Renal pelvis (tissue), 12 donors: ENCODE measurements at places on chromosomes 5 and 9. TPM values are rescaled to one million over a fixed set of nuclear protein-coding genes. Genes with fewer than 3 reads are reported as not detected.

Gene MRPL36
- polyA plus RNA-seq: 46.7 TPM

Gene PFN3
- polyA plus RNA-seq: 6.2 TPM

Gene QRFP
- 0.40 TPM for polyA plus RNA-seq

Gene DRD1
- 0.04 TPM for polyA plus RNA-seq

Gene ANKRD18A
- polyA plus RNA-seq: 3.9 TPM

Gene CCDC69
- polyA plus RNA-seq: 5.5 TPM

Gene FSD1L
- 8.0 TPM for polyA plus RNA-seq

Gene DIPK1B
- 34.3 TPM for polyA plus RNA-seq

Gene TLX3
- not detected for polyA plus RNA-seq

Gene FBXO10
- polyA plus RNA-seq: 13.8 TPM

GRCh38 chr9:138096519-138096845 is 218.9 kb downstream of the CACNA1B start:
- no peak for DNase-seq

GRCh38 chr5:53027913-53028312 is 38.8 kb downstream of the ITGA2 start:
- DNase-seq: no peak

- DNase-seq: peak; percentile 37
These were observed 277.0 kb downstream of the SMARCA2 start for GRCh38 chr9:2291980-2292704.

DNA sequence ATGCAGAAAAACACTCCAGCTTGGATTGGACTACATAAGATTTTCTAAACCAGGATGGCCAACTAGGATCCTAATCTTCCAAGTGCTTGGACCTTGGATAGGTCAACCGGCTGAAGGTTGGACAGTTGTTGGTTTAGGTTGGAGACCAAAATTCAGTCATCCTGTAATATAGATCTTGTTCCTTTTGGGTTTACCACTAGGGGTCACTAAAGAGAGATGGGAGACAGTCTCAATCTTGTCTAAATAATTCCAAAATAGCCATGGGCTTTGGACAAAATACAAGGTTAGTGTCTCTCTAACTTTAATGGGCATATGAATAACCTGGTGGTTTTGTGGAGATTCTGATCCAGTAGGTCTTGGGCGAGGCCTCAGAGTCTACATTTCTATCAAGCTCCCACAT is 148.7 kb upstream of the ERCC6L2 start:
- peak; percentile 43 for DNase-seq

GRCh38 chr9:129550199-129550839 is 70.6 kb downstream of the C9orf50 start:
- no peak for DNase-seq

GRCh38 chr5:4862500-4862899 is 277.6 kb upstream of the ADAMTS16 start:
- peak; percentile 30 for DNase-seq

DNA sequence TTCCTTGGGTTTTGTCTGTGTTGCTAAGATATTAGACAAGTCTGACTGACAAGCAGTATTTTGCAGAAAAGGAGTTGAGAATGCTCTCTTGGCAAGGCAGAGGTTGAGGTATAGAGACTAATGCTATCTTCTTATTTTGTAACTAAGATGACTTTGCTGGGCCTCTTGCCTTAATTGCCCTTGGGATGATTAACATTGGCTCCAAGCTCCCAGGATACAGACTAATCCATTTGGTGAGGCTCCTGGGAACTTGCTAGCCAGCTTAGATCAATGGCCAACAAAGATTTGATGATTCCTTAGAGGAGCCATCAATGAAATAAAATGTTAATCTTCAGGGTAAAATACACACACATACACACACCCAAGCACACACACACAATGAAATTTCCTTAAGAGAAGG is 28.7 kb upstream of the AP3B1 start:
- no peak for DNase-seq

DNA sequence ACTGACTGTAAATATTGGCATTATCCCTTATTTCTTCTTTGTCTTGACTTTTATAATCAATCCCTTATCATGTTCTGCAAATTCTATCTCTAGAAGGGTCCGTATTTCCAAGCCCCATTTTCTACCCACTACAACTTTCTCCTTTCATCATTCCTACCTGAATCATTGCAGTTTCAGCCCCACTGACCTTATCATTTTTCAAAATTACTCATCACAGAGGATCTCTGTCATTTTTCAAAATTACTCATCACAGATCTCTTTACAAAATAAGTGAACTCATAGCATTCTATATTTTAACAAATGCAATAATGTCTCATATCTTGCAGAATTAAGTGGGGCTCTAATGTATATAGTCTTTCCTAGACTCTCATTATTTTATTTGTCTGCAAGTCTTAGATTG is 256.9 kb upstream of the COX7C start:
- DNase-seq: no peak

DNA sequence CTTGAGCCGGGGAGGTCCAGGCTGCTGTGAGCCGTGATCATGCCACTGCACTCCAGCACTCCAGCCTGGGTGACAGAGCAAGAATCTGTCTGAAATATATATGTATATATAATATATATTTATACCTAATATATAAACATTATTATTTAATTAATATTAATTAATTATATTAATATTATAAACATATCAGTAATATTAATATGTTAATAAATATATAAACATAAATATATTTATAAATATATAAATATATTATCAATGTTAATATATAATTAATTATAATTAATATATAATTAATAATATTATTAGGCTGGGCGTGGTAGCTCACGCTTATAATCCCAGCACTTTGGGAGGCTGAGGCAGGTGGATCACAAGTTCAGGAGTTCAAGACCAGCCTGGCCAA is 41.1 kb downstream of the F2R start:
- DNase-seq: no peak

- DNase-seq: no peak
These were observed 504.5 kb upstream of the ITGA1 start for GRCh38 chr5:52283221-52283620.

- peak; percentile 2 for DNase-seq
These were observed 278.7 kb upstream of the ISL1 start for GRCh38 chr5:51104556-51104955.

DNA sequence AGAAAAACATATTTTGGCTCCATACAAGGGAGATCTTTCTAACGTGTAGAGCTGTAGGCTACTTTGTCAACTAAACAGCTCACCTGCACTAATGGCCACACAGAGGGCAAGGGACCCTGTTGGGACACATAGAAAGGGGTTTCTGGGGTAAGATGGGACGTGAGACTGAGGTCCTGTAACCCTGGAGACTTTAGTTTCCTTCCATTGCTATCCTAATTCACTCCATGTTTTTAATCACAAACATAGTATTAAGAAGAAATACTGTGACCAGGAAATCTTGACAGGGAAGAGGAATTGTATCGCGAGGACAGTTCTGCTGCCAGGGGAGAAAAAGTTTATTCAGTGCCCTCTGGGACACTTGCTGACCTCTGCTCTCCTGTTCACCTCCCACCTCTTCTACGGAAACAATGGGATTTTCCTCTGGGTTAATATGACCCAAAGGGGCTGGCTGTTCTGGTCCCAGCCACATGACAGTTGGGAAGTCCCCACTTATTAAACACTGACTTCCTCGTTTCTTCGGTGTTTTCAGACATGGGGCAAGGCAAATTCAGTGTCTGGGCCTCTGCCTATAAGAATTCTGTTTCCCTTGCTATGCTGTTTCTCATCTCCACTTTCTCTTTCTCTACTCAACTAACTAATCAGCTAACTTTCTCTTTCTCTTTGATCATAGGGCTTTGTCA is 106.9 kb upstream of the SEMA6A start:
- no peak for DNase-seq

DNA sequence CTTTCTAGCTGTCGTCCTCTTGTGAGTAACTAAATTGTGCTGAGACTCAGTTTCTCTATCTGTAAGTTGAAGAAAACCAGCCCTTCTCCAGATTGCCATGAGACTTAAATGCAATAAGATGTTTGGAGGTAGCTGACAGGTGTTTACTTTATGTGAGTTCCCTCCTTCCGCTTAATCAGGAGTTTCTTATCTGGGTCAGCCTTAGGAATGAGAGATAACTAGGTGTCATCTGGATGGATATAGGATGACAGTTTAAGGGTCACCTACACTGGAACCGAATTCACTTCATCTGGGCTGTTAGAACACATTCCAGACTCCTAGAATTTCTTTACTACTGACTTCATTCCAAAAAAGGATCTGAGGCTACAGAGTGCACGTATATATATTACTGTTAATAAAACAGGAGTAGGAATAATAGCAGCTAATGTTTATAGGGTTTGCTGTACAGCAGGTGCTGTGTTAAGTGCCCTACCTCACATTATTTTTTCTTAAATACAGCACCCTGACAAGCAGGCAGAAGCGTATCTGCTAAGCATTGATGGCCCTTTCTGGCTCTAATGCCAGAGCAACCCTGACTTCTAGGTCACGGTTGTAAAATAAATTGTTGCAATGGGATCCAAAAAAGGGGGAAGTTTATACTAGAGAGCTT is 30.0 kb upstream of the CPEB4 start:
- no peak for DNase-seq

- peak; percentile 22 for DNase-seq
These were observed 131.3 kb upstream of the CCDC180 start for GRCh38 chr9:97176206-97176605.
